Activated CD8-positive, alpha-beta memory T cell treated with anti-CD3 and anti-CD28 coated beads, Interleukin-2, amount 10 ng/mL, durations not matched to agents 7 days and 5 days (primary cell): ENCODE measurements at places on chromosomes 4 and X.

DNA sequence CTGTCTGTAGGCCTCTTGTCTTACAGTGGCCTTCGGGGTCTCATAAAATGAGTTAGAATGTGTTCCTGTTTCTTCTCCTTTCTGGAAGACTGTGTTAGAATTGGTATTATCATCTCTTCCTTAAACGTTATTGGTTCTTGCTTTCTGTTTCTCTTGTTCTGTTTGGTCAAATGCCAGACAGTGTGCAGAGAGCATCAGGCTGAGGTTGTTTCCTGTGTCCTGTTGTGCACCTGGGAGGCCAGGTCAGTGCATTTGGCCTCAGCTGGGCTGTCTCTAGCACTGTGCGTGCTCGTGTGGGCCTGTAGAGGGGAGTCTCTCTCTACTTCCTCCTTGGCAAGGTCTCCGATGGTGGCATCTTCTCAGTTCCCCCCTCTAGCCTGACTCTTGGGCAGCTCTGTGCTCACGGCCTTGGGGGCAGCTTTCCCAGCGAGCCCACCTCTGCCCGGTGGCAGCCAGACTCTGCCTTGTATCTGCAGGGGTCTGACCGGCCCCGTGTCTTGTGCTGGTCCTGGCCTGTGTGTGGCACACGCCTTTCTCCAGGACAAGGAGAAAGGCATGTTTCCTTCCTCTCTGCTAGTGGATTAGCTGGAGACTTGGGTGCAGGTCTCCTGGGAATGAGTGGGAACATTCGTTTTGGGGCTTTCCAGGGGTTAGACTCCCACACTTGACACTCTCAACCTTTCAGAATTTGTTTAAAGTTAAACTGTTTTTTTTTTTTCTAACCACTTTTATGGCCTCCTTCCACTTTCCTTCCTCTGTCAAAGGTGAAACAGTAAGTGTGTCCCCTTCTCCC, 62.3 kb downstream of the FAM193A start:
- DNase-seq = no peak

- DNase-seq = no peak
These were observed 439.1 kb downstream of the TLL1 start for GRCh38 chr4:166312166-166312565.

- DNase-seq = no peak
These were observed 472.7 kb upstream of the DIAPH2 start for GRCh38 chrX:96211953-96212352.

- no peak for DNase-seq
These were observed 23.3 kb downstream of the ADGRL3 start for GRCh38 chr4:61223385-61223784.

GRCh38 chrX:20433388-20433775, 166.7 kb upstream of the RPS6KA3 start:
- no peak for DNase-seq

GRCh38 chrX:149371986-149372385, 133.1 kb downstream of the IDS start:
- DNase-seq = no peak
